Peyer's patch (tissue), 4 donors: ENCODE measurements at places on chromosomes 3 and 15. TPM values are rescaled to one million over a fixed set of nuclear protein-coding genes. Genes with fewer than 3 reads are reported as not detected.

Gene TF
- 2.4 TPM for total RNA-seq

Gene EPHB1
- 0.54 TPM for total RNA-seq

Gene KBTBD8
- total RNA-seq = 3.2 TPM

Gene ALDH1L1
- 14.2 TPM for total RNA-seq

Gene NR2E3
- total RNA-seq = not detected

Gene TMEM40
- not detected for total RNA-seq

Gene RBP2
- total RNA-seq = 3,455 TPM

Gene SI
- 1,584 TPM for total RNA-seq

Gene NGRN
- 43.2 TPM for total RNA-seq

Gene CP
- total RNA-seq = 4.7 TPM

Gene FBN1
- 257 TPM for total RNA-seq

Gene SPATA12
- total RNA-seq = not detected

Gene UCN2
- not detected for total RNA-seq

Gene MCTP2
- total RNA-seq = 75.6 TPM

Gene LPP
- total RNA-seq = 140 TPM

Gene MESP2
- not detected for total RNA-seq
